ENCODE measurements at places on chromosomes 1 and 21. TPM values are rescaled to one million over a fixed set of nuclear protein-coding genes. Genes with fewer than 3 reads are reported as not detected.

DNA sequence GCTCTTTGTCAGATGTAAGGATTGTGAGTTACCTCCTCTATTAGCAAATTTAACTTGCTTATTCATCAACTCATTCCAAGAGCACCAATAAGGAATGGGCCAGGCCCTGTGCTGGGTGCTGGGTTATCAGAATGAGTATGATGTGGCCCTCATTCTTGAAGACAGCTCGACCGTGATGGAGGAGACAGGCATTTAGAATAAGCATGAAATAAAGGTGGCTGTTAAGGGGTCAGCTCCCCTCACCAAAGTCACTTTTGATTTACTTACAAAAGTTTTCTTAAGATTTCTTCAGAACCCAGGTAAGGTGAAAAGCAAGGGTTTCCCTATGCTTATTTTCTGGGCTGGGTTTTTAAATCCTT, 15.3 kb upstream of the PADI1 start:
- no peak for DNase-seq

- no peak for DNase-seq
Measured at GRCh38 chr1:245475961-245476516, 321.3 kb downstream of the KIF26B start.

DNA sequence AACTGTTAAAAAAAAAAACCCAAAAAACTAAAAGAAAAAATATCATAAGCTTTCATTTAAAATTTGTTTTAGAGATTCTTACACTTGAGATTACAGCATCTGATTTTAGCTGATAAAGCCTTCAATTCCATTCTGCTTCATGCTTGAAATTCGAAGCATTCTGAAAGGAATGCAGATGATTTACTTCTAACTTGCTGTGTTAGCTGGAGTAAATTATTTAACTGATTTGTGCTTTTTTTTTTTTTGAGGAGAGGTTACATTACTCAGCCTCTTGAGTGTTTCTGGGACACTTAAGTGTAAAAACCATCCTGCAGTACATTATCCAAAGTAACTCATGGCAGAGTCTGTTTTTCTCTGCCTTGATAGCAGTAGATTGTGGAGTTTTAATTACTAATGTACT, 4.5 kb upstream of the TRIM67 start:
- no peak for DNase-seq

DNA sequence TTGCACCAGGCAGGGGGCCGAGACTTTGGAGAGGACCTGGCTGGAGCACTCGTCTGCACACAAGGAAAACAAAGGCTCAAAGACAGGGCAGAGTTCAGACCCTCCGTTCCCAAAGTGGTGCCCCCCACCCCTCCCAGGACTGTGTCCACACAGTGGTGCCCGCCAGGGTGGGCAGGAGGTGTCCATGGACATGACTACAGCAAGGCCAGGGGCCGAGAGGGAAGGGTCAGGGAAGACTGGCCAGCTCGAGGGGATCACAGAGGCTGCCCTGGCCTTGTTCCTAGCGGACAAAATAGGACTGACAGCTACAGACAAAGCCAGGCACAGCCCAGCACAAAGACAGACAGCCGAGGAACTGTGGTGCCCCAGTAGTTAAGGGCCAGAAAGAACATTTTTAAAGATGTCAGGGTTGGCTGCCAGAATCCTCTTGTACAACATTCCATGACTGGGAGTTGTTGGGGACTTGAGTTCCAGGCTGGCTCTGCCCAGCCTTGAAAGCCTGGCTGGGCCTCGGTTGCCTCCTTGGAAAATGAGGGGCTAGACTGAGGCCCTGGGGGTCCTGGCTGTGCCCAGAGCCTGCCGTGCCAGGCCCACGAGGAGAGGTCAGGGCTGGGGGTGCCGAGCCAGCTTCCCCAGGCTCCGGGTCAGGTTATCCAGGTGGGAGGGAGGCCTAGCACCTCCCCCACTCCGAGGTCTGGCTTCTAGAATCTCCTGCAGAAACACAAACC, 63.7 kb downstream of the SLX9 start:
- DNase-seq, result no peak

- no peak for DNase-seq
Measured at GRCh38 chr1:181475580-181475979, 7.7 kb upstream of the CACNA1E start.

GRCh38 chr1:95742591-95743089, 508.6 kb downstream of the RWDD3 start:
- no peak for DNase-seq

DNA sequence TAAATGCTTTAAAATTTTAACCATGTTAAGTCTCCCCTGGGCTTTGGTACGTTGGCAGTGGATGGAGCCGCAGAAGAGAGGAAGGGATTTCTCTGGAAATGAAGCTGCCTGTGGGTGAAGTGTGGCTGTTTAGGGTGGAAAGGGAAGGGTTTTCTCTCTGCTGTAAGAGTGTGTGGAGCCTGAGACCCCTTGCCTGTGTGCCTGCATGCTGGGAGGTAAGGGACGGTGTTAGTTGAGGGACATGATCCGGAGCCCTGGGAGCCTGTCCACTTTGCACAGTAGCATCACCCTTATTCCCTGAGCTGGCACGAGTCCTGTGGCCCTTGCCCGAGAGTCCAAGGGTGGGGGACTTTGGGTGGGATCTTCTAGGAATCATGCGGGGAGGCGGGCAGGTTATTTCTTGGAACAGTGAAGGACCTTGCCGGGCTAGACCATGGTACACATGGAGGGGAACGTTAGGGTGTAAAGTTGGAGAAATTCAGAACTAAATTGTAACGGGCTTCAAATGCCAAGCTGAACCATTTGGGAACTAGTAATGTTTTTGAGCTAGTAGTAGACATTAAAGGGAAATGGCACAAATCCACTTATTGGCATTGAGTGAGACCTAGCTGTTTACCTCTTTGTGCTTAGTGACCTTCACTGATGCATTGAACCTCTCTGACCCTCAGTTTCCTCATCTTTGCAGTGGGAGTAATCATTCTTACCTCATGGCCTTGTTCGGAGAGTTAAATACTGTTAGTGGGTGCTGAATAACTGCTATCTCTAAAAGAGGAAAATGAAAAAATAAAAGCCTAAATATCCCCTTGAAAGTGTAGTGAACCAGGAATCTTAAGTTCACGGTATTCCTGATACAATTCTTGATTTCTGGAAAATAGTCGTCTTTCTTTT, 3.5 kb downstream of the GALNT2 start:
- no peak for DNase-seq

DNA sequence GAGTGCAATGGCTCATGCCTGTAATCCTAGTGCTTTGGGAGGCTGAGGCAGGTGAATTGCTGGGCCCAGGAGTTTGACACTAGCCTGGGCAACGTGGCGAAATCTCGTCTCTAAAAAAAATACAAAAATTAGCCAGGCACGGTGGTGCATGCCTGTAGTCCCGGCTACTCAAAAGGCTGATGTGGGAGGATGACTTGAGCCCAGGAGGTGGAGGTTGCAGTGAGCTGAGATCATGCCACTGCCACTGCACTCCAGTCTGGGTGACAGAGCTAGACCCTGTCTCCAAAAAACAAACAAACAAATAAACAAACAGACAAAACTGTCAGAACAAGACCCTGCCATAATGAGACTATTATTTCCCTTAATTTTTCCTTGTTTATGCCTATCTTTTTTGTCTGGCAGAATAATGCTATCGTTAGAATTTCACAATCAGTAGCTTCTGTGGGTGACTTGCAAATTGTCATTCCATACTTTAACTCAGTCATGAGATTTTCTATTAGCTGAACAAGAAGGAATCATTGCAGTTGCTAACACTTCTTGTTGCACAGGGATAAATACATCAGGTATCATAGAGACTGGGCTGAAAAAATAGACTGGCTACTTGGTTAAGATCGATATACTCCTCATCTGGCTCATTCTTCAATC, 7.5 kb upstream of the THEM4 start:
- DNase-seq, result no peak

DNA sequence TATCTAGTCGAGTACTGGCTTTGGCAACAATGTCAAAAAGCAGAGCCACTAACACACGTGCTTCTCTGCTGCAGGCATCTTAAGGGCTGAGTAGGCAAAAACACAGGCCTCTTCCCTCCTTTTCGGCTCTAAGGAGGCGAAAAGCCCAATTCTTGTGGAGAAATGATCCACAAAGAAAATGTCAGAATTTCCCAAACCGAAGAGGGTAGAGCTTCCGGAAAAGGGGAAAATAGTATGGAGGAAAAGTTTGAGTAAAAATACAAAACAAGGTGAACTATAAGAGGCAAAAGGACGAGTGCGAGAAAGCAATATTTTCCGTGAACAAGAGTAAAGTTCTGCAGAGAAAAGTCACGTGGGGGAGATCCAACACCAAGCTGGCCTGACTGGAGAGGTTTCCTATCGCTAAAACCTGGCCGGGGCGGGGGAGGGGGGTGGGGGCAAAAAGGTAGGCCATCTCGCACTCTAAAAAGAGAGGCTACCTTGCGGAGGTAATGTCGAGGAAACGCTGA, 551 bp downstream of the ZRANB2 start:
- DNase-seq, result peak; percentile 43

DNA sequence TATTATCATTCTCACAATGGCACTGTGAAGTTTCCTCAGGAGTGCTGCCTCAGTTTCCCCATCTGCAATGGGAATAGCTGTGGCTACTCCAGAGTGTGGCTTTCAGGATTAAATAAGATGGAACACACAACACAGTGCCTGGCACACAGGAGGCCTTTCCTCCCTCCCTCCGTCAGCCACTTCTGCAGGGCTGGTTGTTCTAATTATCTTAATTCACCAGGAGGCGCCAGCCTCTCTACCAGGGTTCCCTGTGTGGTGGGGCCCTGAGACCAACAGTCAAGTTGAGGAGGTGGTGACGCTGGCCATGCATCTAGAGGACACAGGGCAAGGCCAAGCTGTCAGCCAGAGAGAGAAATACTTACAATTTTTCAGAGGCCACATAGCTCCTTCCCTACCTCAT, 6.3 kb upstream of the FOXO6 start:
- DNase-seq, result no peak

DNA sequence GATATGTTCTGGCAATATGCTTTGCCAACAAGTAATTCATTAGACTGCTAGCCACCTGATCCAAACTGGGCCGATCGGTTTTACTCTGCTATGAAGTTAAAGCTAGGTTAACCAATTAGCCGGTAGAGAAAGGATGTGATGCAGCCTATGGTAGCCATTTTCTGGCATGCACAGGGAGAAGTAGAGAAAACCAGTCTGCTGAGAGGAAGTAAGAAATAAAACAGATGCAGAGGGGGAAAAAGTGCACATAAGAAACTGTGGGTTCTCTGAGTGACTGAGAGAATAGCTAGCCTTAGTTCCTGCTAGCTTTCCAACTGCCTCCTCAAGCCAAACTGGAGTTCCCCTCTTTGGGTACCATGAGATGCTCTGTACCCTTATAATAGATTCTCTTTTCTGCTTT, 52.8 kb downstream of the ARID4B start:
- no peak for DNase-seq

GRCh38 chr1:18126616-18127015, 19.0 kb downstream of the IGSF21 start:
- no peak for DNase-seq

DNA sequence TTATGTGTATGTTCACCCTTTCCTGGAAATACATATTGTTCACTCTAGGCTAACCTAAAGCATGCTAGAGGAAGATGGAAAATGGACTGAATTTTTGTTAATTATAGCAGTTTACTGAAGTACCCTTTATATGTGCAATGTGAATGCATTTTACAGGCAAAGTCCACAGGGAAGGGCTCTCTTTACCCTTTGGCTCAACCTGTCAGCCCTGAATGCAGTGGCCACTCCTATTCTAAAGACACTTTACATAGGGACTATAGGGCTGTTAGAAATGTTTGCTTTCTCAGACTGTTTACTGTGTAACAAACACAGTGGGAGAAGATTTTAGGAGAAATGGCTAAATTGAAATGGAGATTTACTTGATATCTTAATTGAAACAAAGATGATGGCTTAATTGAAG, 78.5 kb downstream of the BRINP2 start:
- DNase-seq, result no peak

DNA sequence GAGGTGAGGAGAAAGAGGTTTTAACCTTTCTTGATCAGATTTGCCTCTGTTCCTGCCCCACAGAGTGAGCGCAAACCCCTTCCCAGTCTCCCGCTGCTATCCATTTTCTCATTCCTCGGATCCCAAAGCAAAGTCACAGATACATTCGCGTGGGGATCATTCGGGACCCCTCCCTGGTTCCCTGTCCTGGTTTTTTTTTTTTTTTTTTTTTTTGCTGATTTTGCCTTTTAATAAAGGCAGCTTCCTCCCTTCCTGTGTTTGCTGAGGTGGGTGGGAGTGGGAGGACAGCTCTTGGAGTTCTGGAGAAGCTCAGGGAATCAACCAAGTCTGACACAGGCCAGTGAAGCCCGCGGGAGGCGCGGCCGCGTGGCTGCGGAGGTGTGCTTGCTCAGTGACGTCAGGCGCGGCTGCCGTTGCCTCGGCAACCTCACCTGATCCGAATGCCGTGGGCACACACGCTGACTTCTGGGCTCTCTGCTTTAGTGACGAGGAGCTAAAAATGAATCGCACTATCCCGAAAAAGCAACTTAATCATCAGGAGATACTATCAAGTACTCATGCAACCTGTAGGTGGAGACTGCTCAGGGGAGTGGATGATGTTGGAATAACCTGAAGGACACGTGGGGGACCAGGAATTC, 106.4 kb downstream of the TBX19 start:
- peak; percentile 69 for DNase-seq

GRCh38 chr1:5997316-5997715, 5.1 kb upstream of the NPHP4 start:
- no peak for DNase-seq

The TFAP2E gene
- 4.0 TPM for total RNA-seq
